ENCODE measurements at places on chromosomes 2 and 18.

- DNase-seq: no peak
These were observed 109.5 kb downstream of the LOXHD1 start for GRCh38 chr18:46547520-46547919.

- DNase-seq: no peak
These were observed 145.8 kb downstream of the CLIP4 start for GRCh38 chr2:29261003-29261402.

DNA sequence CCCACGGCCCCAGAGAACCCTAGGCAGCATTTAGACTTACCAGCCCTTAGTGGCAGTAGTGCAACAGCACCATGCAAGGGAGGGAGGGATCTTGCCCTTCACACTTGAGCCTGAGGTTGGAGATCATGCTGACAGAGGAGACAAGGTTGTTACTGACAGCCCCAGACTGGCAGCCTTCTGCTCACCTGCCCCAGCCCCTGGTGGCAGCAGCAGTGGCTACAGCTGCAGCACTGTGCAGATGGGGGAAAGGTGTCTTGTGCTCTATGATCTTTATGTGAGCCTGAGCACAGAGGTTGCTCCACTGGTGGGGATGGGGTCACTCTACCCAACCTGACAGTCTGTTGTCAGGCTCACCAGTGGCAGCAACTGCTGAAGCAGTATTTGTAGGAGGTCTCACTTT, 501.2 kb upstream of the LRRTM4 start:
- DNase-seq: no peak

DNA sequence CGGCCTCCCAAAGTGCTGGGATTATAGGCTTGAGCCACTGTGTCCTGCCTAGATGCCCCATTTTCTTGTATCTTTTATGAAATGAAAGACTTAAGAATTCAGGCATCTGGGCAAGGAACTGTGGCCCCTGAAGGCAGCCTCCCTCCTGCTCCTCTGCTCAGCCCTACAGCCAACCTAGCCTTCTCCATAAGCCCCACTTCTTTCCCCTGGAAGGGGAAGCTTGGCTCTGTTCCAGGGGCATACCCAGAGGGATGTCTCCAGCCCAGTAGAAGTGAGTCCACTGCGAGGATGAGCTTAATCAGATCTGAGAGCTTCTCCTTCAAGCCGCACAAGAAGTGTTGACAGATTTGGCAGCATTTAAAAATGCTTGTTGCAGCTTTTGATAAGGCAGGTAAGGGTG, 39.7 kb downstream of the RHOB start:
- DNase-seq: no peak

DNA sequence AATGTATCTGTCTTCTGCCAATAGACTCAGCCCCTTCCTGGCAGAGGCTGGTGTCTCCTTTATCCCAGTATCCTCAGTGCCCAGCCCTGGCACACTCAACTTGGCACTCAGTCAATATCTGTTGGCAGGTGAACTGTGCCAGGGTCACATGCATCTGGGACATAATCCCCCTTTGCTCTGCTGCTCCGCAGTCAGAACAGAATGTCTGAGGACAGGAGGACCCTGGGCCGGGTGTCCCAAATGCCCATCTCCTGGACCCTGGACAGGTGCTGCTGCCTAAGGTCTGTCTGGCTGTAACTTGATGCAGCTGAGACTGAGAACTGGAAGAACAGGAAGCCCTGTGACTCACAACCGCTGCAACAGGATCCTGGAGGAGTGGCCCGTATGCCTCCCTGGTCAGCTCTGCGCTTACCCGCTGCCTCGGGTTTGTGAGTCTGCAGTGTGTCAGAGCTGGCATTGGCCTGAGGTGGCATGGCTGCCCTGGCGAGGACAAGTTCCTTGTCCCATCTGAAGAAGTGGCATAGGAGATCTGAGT, 11.4 kb downstream of the HK2 start:
- DNase-seq: peak; percentile 97

GRCh38 chr2:38626326-38627035, 23.8 kb upstream of the HNRNPLL start:
- DNase-seq: no peak

Data from HT1080 (cell line).